Karpas-422 (cell line): ENCODE measurements at places on chromosomes 6 and 20.

DNA sequence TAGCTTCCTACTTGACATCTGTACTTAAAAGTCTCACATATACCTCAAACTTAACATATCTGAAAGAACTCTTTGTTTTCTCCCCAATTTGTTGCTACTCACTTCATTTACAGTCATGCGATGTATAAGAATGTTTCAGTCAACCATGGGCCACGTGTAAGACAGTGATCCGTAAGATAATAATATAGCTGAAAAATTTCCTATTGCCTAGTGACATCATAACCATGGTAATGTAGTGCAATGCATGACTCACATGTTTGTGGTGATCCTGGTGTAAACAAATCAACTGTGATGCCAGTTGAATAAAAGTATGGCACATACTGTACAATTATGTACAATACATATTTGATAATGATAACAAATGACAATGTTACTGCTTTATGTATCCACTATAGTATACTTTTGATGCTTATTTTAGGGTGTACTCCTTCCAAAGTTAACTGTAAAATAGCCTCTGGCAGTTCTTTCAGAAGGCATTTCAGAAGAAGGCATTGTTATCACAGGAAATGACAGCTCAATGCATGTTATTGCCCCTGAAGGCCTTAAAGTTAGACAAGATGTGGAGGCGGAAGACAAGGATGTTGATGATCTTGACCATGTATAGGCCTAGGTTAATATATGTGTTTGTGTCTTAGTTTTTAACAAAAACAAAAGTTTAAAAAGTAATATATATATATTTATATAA lies 579.0 kb downstream of the EPHA7 start:
- H3K27ac ChIP-seq, result no peak overlapping the region
- no peaks in the 10 kb centered on the region for H3K36me3 ChIP-seq
- no peak overlapping the region for H3K4me3 ChIP-seq

GRCh38 chr6:132763269-132763668 lies 5.6 kb upstream of the VNN2 start:
- DNase-seq, result peak; percentile 83
- peak overlapping the region; percentile 60 for H3K4me3 ChIP-seq
- H3K4me1 ChIP-seq, result peaks cover 44% of the 10 kb centered on the region
- H3K36me3 ChIP-seq, result no peaks in the 10 kb centered on the region
- no peak overlapping the region for H3K27ac ChIP-seq

- H3K27me3 ChIP-seq, result no peaks in the 10 kb centered on the region
- DNase-seq, result no peak
- H3K27ac ChIP-seq, result no peak overlapping the region
- no peaks in the 10 kb centered on the region for H3K4me1 ChIP-seq
- no peaks in the 10 kb centered on the region for H3K36me3 ChIP-seq
These were observed 89.6 kb downstream of the FHL5 start for GRCh38 chr6:96652552-96652951.

DNA sequence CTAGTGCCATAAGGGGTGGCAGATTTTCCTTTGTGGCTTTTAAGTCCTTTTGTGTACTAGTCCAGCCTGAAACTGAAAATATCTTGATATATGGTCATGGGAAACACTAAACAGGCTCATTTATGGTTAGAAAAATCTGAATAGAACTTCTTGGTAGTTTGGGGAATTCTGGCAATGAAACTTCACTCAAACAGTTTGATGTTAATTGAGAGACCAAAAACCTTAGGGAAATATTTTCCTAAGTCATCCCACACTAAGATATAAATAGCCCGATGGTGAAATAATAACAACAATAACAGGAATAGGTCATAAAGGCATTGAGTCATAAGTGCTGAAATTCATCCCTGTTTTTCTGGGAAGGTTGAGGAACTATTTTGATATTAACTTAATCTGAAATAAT lies 146.2 kb upstream of the SMLR1 start:
- H3K36me3 ChIP-seq, result no peaks in the 10 kb centered on the region
- no peak overlapping the region for H3K27ac ChIP-seq
- no peaks in the 10 kb centered on the region for H3K27me3 ChIP-seq
- no peak overlapping the region for H3K4me3 ChIP-seq
- no peaks in the 10 kb centered on the region for H3K4me1 ChIP-seq
- DNase-seq, result no peak

DNA sequence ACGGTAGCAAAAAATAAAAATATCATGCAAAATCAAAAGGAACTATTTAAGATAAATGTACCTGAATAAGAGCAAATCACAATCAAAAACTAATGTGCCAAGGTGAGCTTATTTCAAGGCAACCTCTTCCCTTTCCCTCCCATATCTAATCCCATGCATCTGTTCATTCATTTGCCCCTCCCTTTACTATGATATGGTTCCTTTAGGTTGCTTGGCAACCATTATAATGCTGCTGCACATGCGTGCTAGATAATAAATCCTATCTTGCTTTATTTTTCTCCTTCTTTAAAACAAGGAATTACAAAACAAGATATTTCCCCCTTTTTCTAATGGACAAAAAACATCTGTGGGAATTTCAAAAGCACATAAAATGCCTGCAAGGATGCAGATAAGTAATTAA lies 318.2 kb upstream of the POU3F2 start:
- no peak overlapping the region for H3K27ac ChIP-seq
- H3K36me3 ChIP-seq, result no peaks in the 10 kb centered on the region
- DNase-seq, result no peak

- H3K27me3 ChIP-seq, result no peaks in the 10 kb centered on the region; the same call in 1 of the 2 replicates
- no peak overlapping the region for H3K27ac ChIP-seq
- no peak overlapping the region for H3K4me3 ChIP-seq
- DNase-seq, result no peak
- H3K36me3 ChIP-seq, result no peaks in the 10 kb centered on the region
These were observed 128.0 kb upstream of the NT5E start for GRCh38 chr6:85321906-85322305.

DNA sequence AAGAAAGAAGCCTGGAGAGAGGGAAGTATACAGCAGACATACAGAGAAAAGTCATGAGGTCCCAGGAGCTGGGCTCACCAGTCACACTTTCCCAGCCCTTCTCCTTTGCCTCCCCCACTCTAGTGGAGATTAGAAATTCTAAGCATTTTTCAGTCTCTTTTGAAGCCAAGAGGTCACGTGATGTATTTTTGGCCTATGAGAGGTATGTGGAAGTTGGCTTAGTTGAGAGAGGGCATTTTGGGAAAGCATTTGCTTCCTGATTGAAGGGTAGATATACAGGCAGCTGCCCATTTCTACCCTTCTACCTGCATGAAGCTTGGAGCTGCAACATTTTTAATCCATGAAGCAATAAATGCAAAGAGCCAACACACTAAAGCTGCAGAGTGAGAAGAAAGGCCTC lies 106.0 kb upstream of the TNFAIP3 start:
- no peak overlapping the region for H3K4me3 ChIP-seq
- H3K36me3 ChIP-seq, result no peaks in the 10 kb centered on the region
- H3K27ac ChIP-seq, result no peak overlapping the region
- H3K27me3 ChIP-seq, result no peaks in the 10 kb centered on the region

- H3K4me1 ChIP-seq, result no peaks in the 10 kb centered on the region
- H3K27ac ChIP-seq, result no peak overlapping the region
- H3K27me3 ChIP-seq, result no peaks in the 10 kb centered on the region
- H3K36me3 ChIP-seq, result no peaks in the 10 kb centered on the region
- no peak overlapping the region for H3K4me3 ChIP-seq
- no peak for DNase-seq
These were observed 126.6 kb upstream of the CCDC28A start for GRCh38 chr6:138647006-138647405.

DNA sequence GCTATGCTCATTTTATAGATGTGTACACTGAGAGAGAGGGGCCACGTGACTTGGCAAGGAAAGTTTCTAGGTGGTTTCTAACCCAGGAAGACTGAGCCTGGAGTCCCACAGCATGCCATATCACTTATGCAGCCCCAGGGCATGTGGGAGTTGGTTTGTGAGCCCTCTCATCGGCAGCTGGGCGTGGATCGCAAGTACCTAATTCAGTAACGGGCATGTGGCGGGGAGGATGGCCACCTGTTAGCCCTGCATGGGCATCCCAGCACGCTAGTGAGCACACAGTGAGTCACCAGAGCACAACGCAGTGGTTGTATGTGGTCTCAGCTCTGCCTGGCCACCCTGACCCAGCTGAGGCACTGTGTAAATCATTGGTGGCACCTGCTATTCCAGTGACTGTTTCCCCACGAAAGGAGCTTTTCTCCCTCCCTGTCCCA lies 88.3 kb downstream of the NINL start:
- no peaks in the 10 kb centered on the region for H3K27me3 ChIP-seq
- H3K4me3 ChIP-seq, result no peak overlapping the region
- no peak overlapping the region for H3K27ac ChIP-seq

DNA sequence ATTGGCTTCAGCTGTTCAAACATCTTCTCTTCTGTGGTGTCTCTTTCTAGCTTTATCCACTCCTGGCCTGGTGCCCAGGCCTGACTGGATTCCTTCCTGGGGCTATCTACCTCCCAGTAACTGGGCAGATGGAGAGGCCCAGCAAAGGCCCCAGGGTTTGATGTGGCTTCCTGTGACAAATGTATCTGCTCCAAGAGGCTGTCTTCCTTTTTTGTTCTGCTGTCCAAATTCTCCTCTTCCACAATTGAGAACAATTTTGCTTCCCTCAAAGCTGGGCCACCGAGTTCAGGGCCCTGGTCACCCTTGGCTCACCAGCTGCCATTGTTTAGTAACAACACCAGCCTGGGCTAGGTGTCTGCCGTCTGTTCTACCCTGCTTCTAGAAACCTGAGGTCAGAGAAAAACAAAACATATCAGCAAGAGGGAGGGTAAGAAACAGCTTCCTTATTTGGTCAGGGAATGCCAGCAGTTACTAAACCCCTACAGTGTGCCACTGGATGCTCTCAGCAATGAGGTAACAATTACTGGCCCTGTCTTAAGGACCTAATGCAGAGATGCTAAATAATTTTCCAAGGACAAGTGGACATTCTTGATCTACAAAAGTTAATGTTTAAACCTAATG lies 3.9 kb downstream of the ZFP57 start:
- no peaks in the 10 kb centered on the region for H3K4me1 ChIP-seq
- H3K36me3 ChIP-seq, result no peaks in the 10 kb centered on the region
- no peaks in the 10 kb centered on the region for H3K27me3 ChIP-seq
- H3K4me3 ChIP-seq, result no peak overlapping the region
- no peak for DNase-seq

DNA sequence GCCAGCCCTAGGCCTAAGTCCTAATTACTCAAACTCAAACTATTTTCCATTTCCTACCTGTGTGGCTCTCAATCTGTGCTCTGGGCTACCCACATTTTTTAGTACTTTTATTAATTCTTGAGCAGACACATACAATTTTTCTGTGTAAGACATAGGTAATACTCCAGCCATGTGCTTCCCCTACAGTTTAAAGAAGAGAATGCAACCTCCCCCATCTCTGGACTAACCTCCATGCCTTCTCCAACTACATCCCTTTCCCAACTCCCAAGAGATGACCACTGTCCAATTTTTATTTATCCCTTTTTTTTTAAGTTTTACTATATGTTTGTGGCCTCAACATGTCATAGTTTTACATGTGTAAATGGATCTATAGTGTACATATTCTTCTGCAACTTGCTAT lies 5.8 kb downstream of the HMGN4 start:
- H3K4me1 ChIP-seq, result peaks cover 16% of the 10 kb centered on the region
- H3K4me3 ChIP-seq, result no peak overlapping the region
- peak; percentile 57 for DNase-seq
- peaks cover 30% of the 10 kb centered on the region; the same call in 1 of the 2 replicates for H3K36me3 ChIP-seq

DNA sequence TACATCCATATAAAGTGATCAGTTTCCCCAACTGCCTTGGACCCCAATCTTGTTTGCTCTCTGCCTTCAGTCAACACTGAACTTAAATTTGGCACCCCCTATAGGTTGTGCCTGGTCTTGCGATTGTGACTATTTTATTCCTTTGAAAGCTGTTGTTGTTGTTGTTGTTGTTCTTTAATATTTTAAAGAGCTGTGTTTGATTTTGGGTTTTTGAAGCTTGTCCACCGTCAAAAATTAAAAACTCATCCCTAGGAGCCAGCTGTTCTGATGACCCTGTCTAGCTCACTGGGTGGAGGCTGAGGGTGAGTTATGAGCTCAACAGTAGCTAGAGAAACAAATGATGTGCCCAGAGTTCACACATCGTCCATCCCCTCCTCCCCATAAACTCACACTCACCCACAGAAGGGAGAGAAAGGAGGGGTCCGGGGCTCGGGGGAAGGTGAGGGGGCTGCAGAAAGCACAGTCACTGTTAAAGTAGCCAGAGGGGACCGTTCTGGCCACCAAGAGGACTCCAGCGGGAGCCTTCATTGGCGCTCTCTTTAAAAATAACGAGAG lies 4.0 kb downstream of the SIM1 start:
- H3K4me3 ChIP-seq, result no peak overlapping the region
- no peak overlapping the region for H3K27ac ChIP-seq
- H3K36me3 ChIP-seq, result no peaks in the 10 kb centered on the region
- no peaks in the 10 kb centered on the region for H3K27me3 ChIP-seq

DNA sequence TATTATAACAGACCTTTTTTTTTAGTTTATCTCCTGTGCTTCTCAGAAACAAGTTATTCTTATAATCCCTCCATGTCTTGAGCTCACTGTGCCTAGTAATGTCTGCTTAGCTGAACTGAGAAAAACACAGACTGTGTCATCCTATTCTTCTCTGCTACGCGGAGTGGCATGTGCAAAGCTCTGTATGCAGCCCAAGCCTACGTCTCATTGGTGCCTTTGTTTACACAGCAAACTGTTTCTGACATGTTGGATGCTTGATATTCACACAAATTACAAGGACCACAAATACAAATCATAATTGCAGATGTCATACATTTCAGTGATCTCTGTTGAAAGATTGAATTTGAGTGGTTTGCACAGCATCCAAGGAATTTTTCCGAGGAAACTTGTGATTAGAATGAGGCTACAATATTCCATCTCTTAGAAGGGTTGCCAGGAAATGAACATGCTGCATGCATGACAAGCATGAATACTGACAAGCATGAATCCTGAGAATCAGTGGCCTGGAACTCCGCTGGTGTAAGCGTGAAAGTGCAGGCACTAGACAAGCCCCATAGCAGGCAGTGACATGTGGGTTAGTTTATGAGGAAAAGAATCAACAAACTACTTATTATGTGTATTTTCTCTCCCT lies 128.4 kb upstream of the SGK1 start:
- H3K27ac ChIP-seq, result no peak overlapping the region
- no peaks in the 10 kb centered on the region for H3K36me3 ChIP-seq
- H3K4me1 ChIP-seq, result no peaks in the 10 kb centered on the region
- DNase-seq, result no peak
- no peak overlapping the region for H3K4me3 ChIP-seq

GRCh38 chr20:37343212-37343993 lies 2.5 kb upstream of the SRC start:
- no peaks in the 10 kb centered on the region for H3K36me3 ChIP-seq
- H3K27me3 ChIP-seq, result no peaks in the 10 kb centered on the region
- DNase-seq, result no peak

- no peaks in the 10 kb centered on the region for H3K27me3 ChIP-seq
- no peak overlapping the region for H3K27ac ChIP-seq
- DNase-seq, result no peak
- no peaks in the 10 kb centered on the region for H3K4me1 ChIP-seq
- H3K36me3 ChIP-seq, result no peaks in the 10 kb centered on the region
These were observed 116.6 kb upstream of the STXBP5 start for GRCh38 chr6:147087641-147088040.

DNA sequence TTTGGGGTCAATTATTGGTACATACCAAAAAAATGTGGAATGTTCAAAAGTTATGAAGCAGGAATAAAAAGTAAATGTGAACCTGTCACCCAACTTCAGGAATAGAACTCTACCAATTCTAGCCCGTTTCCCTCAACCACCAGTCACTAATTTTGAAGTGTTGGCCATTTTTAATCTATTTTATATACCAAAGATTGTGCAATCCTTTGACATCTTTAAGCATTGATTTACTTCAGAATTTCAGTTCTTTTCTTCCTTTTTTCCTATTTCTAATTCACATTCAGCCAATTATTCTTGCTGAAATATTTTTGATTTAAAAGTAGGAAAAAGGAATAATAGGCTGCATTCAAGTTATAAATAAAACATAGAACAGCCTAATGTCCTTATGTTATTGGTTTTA lies 46.9 kb upstream of the SMIM28 start:
- H3K4me3 ChIP-seq, result no peak overlapping the region
- no peak overlapping the region for H3K27ac ChIP-seq
- no peaks in the 10 kb centered on the region for H3K27me3 ChIP-seq
- H3K36me3 ChIP-seq, result no peaks in the 10 kb centered on the region
